Muscle of back (tissue), 13 donors: ENCODE measurements at places on chromosomes 16 and 17. TPM values are rescaled to one million over a fixed set of nuclear protein-coding genes. Genes with fewer than 3 reads are reported as not detected.

Gene DNAAF8
- 0.70 TPM for polyA plus RNA-seq

Gene GNGT2
- 1.1 TPM for polyA plus RNA-seq

Gene NPIPA8
- polyA plus RNA-seq, result 1.7 TPM

GRCh38 chr17:6796887-6797490 is 21.0 kb downstream of the FBXO39 start:
- DNase-seq, result no peak

GRCh38 chr17:10352893-10353292 is 19.9 kb downstream of the MYH13 start:
- no peak for DNase-seq

DNA sequence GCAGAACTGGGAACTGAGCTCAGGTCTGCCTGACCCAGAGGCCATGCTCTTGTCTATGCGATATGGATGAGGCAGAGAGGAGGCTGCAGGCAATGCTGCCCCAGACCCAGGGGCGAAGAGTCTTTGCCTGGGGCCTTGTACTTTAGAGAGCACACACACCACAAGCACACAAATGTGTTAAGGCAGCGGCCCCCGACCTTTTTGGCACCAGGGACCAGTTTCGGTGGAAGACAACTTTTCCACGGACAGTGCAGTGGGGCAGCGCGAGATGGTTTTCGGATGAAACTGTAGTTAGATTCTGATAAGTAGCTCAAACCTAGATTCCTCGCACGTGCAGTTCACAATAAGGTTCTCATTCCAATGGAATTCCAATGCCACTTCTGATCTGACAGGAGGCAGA is 6.7 kb downstream of the MT4 start:
- no peak for DNase-seq

Gene GAST
- polyA plus RNA-seq, result not detected

GRCh38 chr16:28192806-28193529 is 18.8 kb downstream of the XPO6 start:
- no peak for DNase-seq
